ENCODE measurements at places on chromosomes 3 and 15. TPM values are rescaled to one million over a fixed set of nuclear protein-coding genes. Genes with fewer than 3 reads are reported as not detected.

Gene GABRB3
- total RNA-seq: 122 TPM

Gene C3orf22
- total RNA-seq: not detected

Gene CIB1
- total RNA-seq: 31.3 TPM

Gene SLC28A1
- total RNA-seq: not detected

Gene DIPK2A
- 65.0 TPM for total RNA-seq

Gene LRRC15
- not detected for total RNA-seq

Gene LRRIQ4
- 0.11 TPM for total RNA-seq

Gene EIF4E3
- total RNA-seq: 2.4 TPM

Gene P2RY1
- 11.5 TPM for total RNA-seq

Gene AGBL1
- total RNA-seq: 0.07 TPM

Gene FAM227B
- total RNA-seq: 7.5 TPM

Gene GHRL
- total RNA-seq: not detected

Gene USP4
- total RNA-seq: 48.9 TPM

Gene CCR3
- total RNA-seq: not detected

Gene PAQR5
- 53.5 TPM for total RNA-seq

Gene IQCF5
- not detected for total RNA-seq

Gene LIPC
- total RNA-seq: not detected

Gene UTS2B
- total RNA-seq: not detected

Gene FYTTD1
- 39.0 TPM for total RNA-seq

Gene GOLGA6L25
- total RNA-seq: not detected

Gene NUP210
- total RNA-seq: 43.0 TPM

Gene GABRR3
- total RNA-seq: not detected

Gene SLC2A2
- total RNA-seq: 0.20 TPM

Gene ZNF774
- total RNA-seq: 2.5 TPM

Gene HESX1
- 8.0 TPM for total RNA-seq

Gene TYRO3
- total RNA-seq: 218 TPM

Gene TUSC7
- total RNA-seq: not detected

Gene EDEM1
- 24.5 TPM for total RNA-seq

Gene CKMT1B
- total RNA-seq: 0.73 TPM

Gene ALPK3
- total RNA-seq: 32.1 TPM

Gene FMN1
- 1.2 TPM for total RNA-seq

Gene EIF5A2
- total RNA-seq: 17.2 TPM

Gene GPR62
- total RNA-seq: 0.41 TPM

Gene FNDC3B
- 79.5 TPM for total RNA-seq

Gene FRMD5
- 8.2 TPM for total RNA-seq

Gene CIDEC
- total RNA-seq: not detected

Gene CLDN18
- 0.13 TPM for total RNA-seq

Gene GOLGA8R
- total RNA-seq: 0.31 TPM

Gene GRK7
- total RNA-seq: not detected

Gene TM6SF1
- 1.2 TPM for total RNA-seq

Gene WDR49
- total RNA-seq: 1.6 TPM

Gene BCL2A1
- not detected for total RNA-seq

Gene MCCC1
- 33.4 TPM for total RNA-seq

Gene GOLGA8J
- not detected for total RNA-seq

Gene CLDND1
- 106 TPM for total RNA-seq

Gene C3orf85
- not detected for total RNA-seq

Gene KBTBD13
- total RNA-seq: not detected

Gene TEX264
- total RNA-seq: 22.4 TPM

Gene SHC4
- 0.58 TPM for total RNA-seq

All from endodermal cell (in vitro differentiated cells).